ENCODE measurements at places on chromosomes 6 and 20.

DNA sequence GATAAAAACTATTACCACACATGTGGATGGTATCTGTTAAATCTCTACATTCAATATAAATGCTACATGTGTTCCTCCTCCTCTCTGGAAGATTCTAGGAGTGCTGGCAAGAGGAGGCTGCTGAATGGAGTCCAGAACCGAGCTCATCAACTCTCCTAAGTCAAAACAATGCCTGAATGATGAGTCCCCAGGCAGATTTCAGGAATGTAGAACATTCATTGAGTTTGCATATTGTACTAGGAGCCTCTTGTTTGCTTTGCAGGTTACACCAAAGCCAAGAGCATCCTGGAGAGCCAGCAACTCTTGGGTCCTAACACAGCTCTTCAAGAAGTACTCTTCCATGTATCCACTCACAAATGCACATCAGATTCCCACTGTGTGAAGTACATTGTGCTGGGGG lies 117.6 kb upstream of the UST start:
- no peak for DNase-seq

GRCh38 chr6:49565855-49566254 lies 15.4 kb downstream of the C6orf141 start:
- DNase-seq: no peak

- DNase-seq: no peak
Measured at GRCh38 chr6:113651920-113652319, 205.2 kb upstream of the MARCKS start.

GRCh38 chr6:125294925-125295324 lies 6.8 kb downstream of the HDDC2 start:
- DNase-seq: no peak

DNA sequence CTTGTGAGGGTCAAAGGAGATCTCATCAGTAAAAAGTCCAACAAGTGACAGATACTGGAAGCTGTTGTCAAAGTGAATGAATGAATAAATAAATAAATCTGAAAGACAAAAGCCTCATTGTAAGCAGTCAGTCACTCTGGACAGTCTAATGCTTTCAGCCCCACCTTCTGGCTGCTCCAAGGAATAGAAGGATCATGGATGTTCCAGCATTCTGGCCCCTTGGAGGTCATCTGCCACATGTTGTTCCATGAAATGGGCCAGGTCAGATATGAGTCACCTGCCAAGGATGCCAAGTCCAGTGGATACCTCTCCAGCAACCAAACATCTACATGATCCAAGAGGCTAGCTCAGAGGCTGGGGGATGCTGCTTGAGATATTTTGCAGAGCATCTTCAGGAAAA lies 185.6 kb downstream of the BMP7 start:
- no peak for DNase-seq

- DNase-seq: no peak
Measured at GRCh38 chr6:49776444-49776843, 10.6 kb downstream of the PGK2 start.

GRCh38 chr6:135073756-135074393 lies 19.3 kb upstream of the HBS1L start:
- no peak for DNase-seq

DNA sequence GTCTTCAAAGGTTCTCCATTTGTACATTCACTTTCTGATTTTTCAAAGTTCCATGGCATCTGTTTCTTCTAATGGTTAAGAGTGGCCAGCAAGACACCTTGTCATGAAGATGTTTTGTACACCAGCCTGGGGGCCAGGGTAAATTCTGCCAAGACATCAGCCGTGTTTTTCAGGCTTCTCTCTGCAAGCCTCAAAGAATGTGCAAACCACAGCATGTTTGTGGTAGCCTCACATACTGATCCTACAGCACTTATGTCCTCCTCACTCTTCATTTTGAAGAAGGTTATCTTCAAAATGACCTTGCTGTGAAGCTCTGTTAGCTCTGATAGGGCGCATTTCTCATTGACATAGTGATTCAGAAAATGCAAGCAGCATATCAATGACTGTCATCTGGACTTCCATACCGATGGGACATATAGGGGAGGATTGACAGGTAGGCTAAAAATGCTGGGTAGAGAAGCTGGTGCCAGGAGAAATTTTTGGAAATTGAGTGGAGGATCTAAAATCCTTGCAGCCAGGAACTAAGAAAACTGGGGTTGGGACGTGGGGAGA lies 59.3 kb upstream of the SPTLC3 start:
- DNase-seq: no peak

DNA sequence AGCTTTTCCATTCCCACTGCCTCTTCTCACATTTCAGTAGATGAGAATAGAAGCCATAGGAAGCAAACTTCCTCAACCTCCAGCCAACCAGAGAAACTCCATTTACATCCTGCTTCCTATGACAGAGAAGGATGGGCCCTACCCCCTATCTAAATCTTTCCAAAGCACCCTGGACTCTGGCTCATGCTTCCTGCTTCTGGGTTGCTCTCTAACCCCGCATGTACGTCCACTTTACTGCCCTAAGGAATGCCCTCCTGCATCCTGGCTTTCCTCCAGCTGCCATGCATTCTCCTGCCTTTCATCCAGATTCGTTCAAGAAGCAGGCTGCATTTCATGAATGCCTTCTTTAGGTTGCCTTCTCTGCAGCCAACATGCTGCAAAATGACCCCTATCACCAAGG lies 91.9 kb downstream of the FAM217A start:
- DNase-seq: peak; percentile 25

DNA sequence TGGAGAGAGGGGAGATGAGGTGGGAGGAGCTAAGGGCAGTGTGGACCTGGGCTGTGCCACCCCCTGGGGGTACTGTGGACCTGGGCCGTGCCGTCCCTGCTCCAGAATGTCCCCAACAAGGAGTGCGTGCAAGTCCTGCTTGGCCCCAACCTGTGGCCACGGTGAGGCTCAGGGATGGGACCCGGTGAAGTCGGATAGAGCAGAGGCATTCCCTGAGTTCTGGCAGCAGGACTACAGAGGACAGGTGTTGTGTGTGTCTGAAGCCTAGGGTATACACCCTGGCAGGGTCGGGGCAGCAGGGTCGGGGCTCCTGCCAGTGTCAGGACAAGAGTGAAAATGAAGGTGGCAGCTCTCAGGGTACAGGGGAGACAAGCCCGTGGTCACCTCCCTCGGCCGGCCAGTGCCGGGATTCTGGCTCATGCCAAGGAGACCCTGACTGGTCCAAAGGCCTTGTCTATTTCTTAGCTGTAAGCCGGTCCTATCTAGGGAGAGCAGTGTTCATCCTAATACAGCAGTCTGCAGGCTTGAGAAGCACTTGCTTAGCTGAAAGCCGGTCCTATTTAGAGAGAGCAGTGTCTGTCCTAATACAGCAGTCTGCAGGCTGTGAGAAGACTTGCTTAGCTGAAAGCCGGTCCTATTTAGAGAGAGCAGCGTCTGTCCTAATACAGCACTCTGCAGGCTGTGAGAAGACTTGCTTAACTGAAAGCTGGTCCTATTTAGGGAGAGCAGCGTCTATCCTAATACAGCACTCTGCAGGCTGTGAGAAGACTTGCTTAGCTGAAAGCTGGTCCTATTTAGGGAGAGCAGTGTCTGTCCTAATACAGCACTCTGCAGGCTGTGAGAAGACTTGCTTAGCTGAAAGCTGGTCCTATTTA lies 95.9 kb downstream of the SMOC2 start:
- no peak for DNase-seq

- DNase-seq: no peak
Measured at GRCh38 chr6:140414966-140415620, 1040.6 kb upstream of the CITED2 start.

DNA sequence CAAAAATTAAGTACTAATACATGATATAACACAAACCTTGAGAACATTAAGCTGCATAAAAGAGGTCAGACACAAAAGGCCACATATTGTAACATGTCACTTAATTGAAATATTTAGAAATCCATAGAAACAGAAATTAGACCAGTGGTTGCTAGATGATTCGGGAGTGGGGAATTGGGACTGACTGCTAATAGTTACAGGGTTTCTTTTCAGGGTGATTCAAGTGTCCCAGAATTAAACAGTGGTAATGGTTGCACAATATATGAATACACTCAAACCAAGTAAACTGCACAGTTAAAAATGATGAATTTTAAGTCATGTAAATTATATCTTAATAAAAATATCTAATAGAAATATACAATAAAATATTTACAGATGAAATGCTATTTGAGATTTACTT lies 174.5 kb downstream of the WDR27 start:
- no peak for DNase-seq
